ENCODE measurements at places on chromosomes 6 and 20.
A peak's percentile ranks its signal among the peaks of the same experiment; 100 is the strongest.

DNA sequence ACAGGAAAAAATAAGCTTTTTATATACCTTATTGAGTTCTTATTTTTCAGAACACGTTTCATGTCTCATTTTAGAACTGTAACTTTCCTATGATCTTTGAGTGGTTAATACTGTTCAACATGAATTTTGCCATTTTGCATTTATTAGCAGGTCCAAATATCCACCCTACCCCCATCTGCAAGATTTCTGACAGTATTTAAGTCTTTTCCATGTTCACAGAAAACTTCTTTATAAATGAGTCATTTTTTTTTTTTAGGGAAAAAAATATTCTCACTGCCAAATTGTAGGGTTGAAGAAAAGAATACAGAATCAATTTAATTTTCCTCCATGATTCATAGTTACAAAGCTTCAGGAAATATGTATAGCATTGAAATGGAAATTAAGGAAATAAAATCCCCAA, 101.8 kb downstream of the COL21A1 start:
- no peak for DNase-seq

DNA sequence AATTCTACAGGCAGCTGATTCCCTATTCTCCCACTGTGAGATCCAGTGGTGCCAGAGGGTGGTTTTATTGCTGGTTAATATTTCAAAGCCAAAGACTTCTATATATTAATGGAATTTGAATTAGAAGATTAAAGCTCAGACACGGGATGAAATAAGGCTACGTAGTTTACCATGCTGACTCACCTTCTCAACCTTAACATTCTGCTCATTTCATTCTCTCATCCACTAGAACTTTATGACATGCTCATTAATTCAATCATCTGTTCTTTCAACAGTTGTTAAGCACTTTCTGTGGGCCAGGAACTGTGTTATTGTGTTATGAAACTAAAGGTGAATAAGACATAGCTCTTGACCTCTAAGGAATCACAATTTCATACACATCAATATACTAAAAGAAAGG, 456.9 kb upstream of the MAP3K7 start:
- no peak for DNase-seq

DNA sequence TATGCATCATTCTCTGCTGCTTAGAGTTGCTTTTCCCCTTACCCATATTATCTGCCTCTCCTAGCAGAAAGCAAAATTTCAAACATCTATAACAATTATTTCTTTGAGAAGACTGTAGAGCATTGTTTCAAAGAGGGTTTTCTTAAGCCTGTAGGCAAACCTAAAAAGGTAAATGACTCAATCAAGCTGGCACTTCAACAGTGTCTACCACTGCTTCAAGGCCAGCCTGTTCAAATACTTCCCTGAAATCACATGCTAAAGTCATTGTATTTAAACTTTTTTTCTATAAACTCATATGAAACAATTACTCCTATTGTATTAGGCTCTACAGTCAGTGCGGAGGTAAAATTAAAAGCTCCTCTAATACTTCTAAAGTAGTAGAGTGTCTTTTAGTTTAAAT, 87.1 kb downstream of the OGFRL1 start:
- DNase-seq: no peak

- peak; percentile 34 for DNase-seq
Observed at GRCh38 chr20:62274332-62274950, 28.4 kb upstream of the ADRM1 start.

- DNase-seq: no peak
Observed at GRCh38 chr6:151392427-151392826, 1.1 kb upstream of the ZBTB2 start.

- no peak for DNase-seq
Observed at GRCh38 chr6:106037060-106037459, 49.1 kb upstream of the PRDM1 start.

DNA sequence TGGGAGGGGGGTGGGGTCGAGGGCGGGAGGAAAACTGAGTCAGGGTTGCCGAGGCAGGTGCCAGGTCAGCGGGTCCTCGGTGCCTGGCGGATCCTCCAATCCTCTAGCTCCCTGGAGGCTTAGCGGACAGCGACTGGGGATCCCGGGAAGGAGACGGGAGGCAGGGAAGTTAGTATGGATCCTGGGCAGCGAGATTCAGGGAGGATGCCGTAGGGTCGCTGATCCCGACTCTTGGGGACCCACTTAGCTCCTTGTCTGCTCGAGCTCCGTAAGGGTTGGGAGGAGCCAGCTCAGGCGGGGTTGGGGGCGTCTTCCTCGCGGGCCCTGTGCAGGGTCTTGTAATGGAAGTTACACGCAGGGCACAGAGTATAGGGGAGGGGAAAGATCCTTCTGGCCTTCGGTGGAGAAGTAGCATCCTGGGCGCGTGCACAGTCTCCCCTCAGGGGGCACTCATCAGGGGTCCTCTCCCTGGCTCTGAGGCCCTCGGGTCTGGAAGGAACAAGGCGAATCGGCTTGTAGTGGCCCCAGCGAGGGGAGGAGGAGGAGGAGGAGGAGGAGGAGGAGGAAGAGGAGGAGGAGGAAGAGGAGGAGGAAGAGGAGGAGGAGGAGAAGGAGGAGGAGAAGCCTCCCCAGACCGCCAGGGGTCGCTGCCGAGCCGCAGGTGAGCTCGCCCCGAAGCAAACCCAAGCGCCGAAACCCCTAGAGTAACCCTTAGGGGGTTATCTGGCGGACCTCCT, 6.4 kb upstream of the SLC12A5 start:
- no peak for DNase-seq

DNA sequence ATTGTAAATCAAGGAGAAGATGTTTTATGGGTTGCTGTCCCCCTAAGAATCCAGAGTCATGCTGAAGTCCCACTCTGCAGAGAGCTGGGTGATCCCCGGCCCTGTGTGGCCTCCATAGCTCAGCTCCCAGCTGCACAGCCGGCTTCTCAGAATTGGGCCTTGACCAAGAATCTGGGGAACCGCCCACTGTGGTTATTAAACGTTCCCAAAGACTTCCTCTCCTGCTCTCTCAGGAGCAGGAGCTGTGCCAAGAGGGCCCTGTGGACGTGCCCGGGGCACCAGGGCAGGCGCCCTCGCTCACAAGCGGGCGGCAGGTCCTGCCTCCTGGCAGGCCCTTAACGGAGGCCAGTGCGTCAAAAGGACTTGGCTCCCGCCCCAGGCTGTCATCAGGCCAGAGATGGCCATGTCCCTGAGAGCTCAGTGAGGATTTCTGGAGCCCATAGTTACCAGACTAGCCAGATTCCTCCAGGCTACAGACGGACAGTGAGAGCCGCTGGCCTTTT, 30.4 kb downstream of the ZC3H12D start:
- peak; percentile 56 for DNase-seq

- no peak for DNase-seq
Observed at GRCh38 chr20:35791821-35792220, 20.0 kb downstream of the PHF20 start.

DNA sequence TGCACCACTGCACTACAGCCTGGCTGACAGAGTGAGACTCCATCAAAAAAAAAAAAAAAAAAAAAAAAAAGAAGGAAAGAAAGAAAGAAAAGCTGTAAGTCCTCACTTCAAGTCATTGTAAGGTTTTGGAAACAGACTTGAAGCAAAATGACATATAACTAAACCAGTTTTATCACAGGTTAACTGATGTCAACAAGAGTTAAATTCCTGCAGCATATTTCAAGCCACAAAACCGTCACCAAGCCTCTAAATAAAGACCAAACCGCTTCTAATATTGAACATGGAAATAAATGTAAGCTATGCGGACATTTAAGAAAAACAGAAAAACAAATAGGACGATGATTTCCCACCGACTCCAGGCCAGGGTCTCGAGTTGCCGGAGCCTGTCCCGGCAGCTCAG, 88.9 kb upstream of the RPS6KA2 start:
- no peak for DNase-seq

DNA sequence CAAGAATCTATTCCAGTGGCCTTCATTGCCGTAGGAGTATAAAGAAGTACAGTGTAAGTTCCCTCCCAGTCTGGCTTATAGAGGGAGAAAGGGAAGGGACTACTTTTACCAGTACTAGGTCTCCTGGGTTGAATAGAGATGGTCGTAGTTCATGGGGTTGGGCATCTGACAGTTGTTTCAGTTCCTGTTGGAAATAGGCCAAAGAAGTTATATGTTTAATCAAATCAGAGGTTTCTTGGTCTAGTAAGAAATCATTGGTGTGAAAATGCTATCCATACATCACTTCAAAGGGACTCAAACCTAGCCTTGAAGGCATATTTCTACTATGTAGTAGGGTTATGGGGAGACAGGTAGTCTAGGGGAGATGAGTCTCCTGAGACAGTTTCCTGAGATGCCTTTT, 45.6 kb upstream of the MAN1A1 start:
- DNase-seq: no peak

DNA sequence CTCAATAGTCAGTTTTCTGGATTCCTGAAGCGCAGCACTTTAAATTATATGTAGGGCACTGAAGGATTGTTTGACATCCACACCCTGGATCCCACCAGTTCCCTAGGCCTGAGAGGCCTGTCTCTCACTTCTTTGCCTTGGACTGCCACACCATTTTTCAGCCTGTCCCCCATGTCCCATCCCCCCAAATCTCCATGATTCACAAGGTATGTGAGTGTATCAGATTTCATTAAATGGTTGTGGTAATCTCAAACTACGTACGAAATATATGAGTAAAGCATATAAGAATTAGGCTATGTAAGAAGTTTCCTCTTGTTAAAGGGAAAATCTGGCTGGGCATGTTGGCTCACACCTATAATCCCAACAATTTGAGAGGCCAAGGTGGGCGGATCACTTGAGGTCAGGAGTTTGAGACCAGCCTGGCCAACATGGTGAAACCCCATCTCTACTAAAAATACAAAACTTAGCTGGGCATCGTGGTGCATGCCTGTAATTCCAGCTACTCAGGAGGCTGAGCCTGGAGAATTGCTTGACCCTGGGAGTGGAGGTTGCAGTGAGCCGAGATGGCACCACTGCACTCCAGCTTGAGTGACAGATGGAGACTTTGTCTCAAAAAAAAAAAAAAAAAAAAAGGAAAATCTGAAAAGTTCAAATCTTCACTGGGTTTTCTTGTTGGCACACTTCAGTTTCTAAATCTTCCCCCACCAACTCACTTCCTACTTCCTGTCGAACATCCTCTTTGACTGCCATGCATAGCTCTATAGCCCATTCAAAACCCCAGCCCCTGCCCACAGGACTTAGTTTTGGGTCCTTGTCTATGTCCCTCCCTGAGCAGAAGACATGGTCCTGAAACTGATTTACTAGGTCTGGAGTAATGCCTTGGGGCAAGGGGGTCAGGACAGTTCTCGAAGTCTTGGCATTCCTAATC, 97.3 kb upstream of the SHLD1 start:
- DNase-seq: no peak

GRCh38 chr6:134057478-134057877, 5.1 kb upstream of the SLC2A12 start:
- no peak for DNase-seq

- DNase-seq: no peak
Observed at GRCh38 chr20:40770564-40771307, 81.7 kb upstream of the MAFB start.

- DNase-seq: no peak
Observed at GRCh38 chr6:125798734-125799508, 8.2 kb downstream of the NCOA7 start.

DNA sequence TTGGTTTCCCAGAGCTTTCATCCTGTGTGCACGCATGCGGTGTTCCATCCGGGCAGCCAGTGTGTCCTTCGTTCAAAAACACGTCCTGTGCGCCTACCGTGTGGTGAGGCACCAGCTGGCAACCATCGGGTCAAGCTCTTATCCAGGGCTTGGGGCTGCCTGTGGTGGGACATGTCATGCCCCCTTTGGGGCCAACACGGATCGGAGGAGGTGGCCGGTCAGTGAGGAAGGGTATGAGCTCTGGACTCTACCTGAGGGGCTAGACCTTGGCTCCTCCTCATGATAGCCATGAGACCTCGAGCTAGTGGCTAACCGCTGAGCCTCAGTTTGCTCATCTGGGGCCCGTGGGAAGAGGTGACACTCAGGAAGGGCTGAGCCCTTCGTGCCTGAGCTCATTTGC, 158.5 kb upstream of the PMEPA1 start:
- DNase-seq: no peak

DNA sequence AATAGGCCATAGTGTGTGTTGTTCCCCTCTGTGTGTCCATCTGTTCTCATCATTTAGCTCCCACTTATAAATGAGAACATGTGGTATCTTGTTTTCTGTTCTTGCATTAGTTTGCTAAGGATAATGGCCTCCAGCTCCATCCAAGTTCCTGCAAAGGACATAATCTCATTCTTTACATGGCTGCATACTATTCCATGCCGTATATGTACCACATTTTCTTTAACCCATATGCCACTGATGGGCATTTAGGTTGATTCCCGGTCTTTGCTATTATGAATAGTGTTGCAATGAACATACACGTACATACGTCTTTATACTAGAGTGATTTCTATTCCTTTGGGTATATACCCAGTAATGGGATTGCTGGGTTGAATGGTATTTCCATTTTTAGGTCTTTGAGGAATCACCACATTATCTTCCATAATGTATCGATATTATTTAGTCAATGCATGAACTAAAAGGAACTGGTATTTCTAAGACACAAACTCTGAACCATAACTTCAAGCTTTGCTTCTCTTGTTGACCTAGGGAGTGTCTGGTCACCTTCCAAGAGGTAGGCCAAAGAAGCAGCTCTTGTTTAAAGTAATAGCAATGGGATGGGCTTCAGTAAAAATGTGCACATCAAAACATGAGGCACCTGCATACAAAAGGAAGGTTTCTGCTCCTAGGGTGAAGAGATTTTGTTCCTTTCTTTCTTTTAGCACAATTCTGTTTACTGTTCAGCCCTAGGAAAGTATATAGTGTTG, 343.0 kb upstream of the ARID1B start:
- DNase-seq: no peak

DNA sequence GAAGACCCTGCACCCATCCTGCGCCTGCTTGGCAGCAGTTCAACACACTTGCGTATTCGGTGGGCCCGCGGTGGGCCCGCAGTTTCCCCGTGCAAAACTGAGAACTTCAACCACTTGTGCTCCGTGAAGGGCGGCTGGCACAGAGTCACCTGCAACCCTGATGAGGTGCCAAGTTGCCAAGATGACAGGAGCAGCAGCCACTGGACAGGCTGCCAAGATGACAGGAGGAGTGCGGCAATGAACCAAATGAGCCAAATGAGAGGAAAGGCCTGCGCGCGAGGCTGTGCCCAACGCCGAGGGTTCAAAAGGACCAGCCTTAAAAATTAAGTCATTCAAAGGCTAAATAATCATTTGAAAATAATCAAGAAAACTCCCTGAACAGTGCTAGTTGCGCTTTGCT, 20.1 kb downstream of the DIDO1 start:
- no peak for DNase-seq

DNA sequence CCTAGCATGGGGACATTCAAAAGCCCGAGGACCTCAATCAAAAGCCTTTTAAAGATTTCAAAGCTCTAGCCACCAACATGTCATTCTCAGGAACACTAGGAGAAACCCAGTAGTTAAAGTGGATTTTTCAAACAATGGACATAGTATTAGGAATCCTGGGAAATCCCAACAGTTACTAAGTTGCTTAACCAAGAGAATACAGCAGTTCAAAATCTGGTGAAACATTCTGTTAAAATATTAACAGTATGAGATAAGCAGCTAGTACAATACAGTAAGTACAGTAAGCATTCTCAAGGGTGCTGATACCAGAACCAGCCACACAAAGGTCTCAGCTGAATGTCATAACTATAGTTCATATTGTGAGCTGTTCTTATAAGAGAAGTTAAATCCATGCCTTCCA, 68.6 kb downstream of the CDK19 start:
- DNase-seq: no peak

- no peak for DNase-seq
Observed at GRCh38 chr6:154086510-154086909, 47.5 kb downstream of the OPRM1 start.

GRCh38 chr20:54223751-54224150, 15.9 kb downstream of the PFDN4 start:
- DNase-seq: no peak

GRCh38 chr20:45347936-45348778, at the start of gene SDC4:
Gene SDC4, minus strand, starts transcription at chr20:45348424. Its CDS starts 40 bp downstream, at chr20:45348384.
- peak; percentile 67 for DNase-seq

GRCh38 chr6:129657483-129657882, 52.5 kb downstream of the ARHGAP18 start:
- DNase-seq: no peak

Data from right kidney (tissue), 9 donors.